ENCODE measurements at places on chromosomes 5 and 9.

DNA sequence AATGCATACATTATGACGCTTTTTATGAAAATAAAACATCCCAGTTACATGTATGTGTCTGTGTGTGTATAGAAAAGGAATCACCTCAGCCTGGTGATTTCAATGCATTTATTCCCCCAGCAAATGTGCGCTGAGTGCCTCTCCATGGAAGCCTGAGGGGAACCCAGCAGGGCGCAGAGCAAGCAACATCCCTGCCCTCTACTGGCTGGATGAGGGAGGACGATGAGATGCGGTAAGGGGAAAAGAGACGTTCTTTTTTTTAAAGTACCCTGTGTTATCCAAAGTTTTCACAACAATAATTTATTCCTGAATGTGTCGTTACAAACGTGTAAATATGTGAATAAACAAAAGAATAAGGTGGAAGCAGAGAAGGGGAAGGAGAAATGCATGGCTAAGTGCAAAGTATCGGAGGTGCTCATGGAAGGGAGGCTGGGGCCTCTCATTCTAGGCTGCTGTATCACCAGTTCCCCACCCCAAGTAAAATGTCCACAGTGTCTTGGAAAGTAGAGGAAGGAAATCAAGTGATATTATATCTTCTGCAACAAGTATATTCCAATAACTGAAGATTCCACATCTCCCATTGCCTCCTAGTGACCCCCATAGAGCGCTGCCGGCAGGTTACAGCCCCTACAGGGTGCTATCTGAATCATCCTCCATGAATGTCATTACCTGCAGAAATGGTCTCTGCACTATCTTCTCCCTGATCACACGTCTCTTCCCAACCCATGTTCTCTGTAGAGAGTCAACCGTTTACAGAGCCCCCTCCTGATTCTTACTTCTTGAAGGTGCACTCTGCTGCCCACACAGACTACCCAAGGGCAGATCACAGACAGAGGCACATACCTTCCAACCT, 13.0 kb upstream of the ABLIM3 start:
- no peak for DNase-seq

GRCh38 chr5:55480781-55481180, 54.0 kb downstream of the PLPP1 start:
- DNase-seq = no peak

DNA sequence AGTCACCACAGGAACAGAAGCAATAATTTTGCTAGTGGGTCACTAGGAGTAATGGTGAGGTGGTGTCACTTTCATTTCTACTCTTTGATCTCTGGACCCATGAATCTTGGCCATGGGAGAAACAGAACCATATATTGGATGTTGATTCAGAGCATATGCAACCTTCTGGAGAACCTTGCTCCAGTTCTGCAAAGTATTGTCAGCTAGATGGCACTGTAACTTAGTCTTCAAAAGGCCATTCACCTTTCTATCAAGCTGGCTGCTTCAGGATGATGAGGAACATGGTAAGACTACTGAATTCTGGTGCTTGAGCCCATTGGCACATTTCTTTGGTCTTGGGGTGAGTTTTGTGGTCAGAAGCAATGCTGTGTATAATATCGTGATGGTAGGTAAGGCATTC, 129.1 kb upstream of the FBN2 start:
- DNase-seq = no peak

DNA sequence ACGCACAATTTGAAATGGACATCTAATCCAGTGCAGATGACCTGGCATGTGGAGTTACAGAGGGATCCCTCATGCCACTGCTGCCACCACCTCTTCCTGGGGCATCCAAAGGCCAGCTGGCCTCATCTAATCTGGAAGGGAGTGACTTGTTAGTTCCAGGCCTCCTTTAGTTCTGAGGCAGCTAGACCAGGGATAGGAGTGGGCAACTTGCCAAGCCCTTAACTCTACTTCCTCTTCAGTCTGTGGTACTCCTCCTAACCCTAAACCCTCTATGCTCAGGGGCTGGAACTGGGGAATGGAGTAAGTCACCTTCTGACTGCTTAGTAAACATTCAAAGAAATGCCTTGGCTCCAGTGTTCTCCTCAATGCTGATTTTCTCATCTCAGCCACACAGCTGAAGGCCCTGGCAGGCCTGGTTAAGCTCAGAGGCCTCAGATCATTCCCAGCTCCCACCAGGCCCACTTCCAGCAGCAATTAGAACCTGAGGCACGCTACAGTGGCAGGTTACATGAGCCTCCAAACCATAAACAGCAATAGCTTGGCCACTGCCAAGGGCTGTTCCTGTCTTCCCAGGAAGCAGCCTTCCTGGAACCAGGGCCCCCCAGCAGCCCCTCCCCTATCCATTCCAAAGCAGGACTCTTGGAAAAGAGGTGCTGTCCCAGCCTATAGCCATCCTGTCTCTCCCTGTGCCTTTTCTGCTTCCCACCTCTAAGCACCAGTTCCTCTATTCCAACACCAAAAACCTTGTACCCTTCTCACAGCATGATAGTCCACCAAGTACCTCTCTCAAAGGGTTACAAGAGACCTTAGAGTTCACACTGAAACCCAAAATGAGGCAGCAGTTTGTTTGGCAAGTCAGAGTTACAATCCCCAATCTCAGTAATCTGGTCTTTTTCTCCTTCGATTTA, 2.0 kb downstream of the EIF4EBP3 start:
- DNase-seq = no peak

DNA sequence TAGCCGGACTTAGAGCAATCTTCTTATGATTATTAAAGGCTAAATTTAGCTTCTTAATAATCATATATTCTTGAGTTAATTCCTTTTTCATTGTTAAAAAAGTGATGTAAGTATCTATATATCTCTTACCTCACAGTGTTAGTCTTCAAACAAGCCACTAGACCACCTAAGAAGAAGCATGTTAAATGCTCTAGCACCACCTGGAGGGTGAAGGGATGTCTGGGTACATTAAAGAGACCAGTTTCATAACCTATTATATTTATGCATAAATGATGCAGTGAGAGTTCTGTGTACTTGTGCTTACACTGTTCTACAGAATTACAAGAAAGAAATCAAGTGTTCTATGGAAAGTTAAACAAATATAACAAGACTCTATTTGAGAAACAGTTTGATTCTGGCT, 55.9 kb upstream of the SLCO6A1 start:
- no peak for DNase-seq

- no peak for DNase-seq
Measured at GRCh38 chr9:91496351-91496750, 72.7 kb upstream of the NFIL3 start.

DNA sequence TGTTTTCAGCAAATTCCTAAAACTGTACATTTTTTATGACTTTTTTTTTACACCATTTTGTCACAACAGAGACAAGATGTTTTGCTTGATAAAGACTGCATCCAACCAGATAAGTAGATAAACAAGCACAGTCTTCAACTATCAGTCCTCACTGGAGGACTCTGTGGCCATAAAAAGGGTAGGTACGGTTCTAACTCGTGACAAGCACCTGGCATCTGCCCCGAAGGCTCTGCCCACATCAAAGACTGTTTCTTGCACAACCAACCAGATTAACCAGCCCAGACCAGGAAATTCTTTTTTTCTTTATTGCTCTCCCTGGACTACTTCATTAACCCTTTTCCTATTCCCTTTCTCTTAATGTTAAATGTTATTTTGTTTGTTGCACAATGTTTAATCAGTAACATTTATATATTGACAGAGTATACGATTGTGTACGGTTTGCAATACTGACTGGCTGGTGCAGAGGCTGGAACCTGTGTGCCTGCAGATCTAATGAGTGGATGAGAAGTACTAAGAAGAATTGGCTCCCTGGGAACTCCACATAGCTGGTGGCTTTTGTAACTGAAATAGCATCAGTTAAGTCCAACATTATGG, 74.1 kb downstream of the SERINC5 start:
- peak; percentile 52 for DNase-seq

DNA sequence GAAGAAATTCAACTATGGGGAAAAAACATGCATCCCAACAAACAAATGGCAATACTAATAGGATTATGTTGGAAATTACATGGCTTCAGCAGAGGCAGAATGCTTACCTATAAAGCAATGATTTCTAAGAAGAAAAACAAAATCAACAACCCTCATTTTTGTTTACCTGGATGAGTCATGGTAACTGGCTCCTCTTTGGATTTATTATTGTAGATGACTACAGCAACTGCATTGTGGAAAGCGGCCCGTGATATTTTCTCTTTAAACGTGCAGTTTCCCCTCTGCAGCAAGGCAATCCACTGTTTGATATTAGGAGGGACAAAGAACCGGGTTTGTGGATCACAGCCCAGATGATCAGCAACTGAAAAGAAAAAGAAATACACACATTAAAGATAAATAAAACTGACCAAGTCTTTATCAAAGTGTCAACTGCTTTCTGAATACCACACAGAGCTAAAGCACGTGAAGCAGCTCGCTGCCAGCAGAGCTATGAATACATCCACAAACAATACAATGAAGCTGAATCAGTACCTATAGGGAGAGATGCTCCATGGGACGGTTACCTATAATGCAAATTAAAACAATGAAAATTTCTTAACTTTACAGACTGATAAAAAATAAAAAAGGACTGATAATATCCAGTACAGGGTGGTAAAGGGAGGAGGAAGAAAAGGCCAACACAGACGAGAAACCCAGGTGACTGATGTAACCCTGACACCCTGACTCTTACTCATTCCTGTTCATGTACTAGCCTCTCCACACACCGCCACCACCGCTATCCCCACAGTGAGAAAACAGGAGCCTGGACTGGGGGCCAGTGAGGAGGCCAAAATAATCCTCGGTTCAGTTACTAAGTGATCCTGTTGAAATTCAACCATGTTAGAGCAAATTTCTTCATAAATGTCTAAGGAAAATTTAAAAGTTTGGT, 31.0 kb downstream of the RNF130 start:
- no peak for DNase-seq

DNA sequence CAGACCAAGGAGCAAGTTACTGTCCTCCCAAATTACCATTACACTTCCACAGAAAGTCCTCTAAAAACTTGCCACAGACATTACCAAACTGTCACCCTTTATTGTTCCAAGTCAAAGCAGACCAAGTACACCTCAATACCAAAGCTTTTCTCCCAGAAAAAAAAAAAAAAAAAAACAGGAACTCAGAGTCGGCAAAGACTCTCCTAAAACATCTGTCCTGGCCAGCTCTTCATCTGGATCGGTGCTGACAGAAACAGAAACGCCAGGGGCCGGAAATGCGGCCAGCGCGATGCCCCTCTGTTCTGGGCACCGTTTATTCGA, 718 bp downstream of the DEPDC1B start:
- no peak for DNase-seq

- no peak for DNase-seq
Measured at GRCh38 chr5:147830035-147830434, 1.4 kb downstream of the SPINK1 start.

DNA sequence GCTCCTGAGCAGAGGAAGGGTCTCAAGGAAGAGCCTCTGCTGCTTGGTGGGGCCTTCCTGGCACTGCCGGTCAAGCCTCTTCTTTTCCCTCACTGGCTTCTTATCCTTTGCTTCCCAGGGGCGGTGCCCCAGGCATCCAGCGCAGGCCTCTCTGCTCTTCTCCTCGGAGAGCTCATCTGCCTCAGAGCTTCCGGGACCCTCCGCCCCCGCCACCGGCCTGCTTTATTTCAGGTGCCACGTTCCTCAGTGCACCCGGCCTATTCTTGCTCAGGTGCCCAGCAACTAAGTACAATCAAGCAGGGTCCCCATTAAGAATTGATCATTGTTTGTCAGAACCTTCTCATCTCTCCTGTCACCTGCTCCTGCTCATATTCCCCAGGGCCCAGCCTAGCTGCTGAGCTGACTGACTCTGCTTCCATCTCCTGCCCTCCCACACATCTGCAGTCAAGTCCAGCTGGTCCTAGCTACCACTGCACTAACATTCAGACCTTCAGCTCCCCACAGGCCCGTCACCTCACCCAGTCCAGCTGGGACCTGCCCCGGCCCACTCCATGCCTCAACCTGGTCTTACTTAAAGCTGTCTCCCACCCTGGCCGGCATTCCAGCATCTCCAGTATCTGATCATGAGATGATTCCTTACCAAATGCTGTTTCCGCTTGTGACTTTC, 114.3 kb upstream of the BOD1 start:
- DNase-seq = no peak

GRCh38 chr9:28999057-28999456, 1425.8 kb upstream of the C9orf72 start:
- DNase-seq = no peak

GRCh38 chr9:6040077-6040476, 24.7 kb upstream of the RANBP6 start:
- no peak for DNase-seq

GRCh38 chr9:93134015-93134739, at the start of gene NINJ1:
TSS of gene NINJ1 (minus strand) at chr9:93134251. CDS start at chr9:93134217, 34 bp downstream.
- peak; percentile 93 for DNase-seq

- no peak for DNase-seq
Measured at GRCh38 chr5:176912115-176912514, 13.0 kb upstream of the HK3 start.

DNA sequence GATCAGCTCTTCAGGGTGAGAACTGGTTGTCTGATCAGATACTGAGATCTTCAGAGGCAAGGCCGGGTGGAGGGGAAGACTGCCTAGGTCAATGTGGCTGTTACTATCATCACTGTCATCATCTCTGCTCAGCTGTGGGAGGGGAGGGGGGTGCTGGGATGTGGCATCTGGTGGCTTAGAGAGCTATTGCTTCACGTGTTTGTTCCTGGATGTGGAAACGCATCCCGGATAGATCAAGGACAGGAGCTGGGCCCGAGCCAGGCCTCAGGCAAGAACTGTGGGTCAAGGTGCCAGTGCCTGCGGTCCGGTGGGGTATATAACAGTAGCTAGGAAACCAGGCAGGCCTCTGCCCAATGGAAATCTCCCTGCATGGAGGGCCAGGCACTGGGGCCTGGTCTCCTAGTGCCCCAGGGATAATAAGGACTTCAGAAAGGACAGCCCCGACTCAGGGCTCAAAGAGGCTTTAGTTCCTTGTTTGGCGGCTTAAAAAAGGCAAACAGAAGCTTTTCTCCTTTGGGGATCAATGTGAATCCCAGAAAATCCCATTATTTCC, 30.3 kb upstream of the TIFAB start:
- no peak for DNase-seq

- DNase-seq = no peak
Measured at GRCh38 chr5:97125125-97125683, 17.2 kb downstream of the LIX1 start.
